ENCODE measurements at places on chromosomes 16 and 17.

DNA sequence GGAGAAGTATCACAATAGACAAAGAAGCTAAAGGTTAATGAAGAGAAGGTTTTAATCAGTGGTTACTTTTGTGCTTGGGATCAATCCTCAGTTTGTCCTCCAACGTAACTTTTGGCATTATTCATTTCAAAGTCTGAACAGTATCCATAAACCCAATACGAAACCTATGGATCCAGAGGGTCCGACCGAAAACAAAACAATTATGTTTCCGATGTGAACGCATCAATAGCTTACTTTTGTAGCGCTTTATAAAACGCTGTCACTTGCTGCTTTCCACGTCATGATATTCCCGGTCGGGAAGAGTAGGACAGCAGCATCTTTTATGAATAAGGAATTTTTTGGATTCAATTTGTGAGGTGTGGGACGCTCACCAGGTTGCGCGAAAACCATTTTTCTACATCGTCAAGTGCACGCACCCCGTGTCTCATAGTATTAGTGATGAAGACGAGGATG, 383.8 kb downstream of the ZFHX3 start:
- no peak for DNase-seq

DNA sequence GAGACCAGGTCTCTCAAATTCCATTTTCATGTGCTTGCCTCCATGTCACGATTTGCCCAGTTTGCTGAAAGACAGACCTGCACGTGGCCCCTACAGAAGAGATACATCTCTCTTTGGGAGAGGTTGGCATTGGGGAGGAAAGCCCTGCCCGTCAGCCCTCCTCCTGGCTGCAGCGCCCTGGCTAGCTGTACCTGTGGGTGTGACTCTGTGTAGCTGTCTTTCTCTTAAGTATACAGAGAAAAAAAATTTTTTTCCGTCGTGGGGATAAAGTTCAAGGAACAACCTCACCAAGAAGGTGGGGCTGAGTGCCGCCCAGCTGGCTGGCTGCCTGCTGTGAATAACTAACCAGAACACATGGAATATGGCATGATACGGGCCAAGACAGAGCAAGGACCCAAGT, 26.5 kb downstream of the TMEM98 start:
- no peak for DNase-seq

DNA sequence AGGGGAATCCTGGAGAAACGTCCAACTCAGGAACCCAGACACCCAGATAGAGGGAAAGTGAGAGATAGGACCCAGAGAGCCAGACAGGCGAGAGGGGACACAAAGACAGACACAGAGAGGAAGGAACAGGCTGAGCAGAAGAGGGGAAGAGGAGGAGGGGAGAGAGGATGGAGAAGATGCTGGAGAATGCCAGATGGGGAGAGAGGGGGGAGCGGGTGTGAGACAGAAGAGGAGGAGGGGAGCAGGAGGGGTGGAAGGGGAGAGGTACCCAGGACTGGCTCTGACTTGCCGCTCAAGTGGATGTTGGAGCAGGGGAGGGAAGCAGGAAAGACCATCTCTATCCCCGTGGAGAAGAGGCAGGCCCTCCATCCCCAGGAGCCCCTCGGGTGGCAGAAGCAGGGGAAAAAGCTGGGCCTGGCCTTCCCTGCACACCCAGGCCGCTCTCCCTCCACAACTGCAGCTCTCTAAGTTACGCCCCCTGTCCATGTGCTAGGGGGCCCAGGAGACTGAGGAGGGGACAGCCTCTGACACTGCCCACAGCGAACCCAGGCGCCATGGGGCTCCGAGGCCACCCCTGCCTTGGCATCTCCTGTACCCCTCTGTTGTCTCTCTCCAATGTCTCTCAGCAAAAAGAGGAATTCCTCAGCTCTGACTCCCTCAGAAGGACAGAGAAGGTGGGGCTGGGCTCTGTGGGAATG, 4.8 kb downstream of the PPP1R9B start:
- no peak for DNase-seq

- DNase-seq: no peak
Observed at GRCh38 chr17:5702951-5703510, 118.7 kb upstream of the NLRP1 start.

DNA sequence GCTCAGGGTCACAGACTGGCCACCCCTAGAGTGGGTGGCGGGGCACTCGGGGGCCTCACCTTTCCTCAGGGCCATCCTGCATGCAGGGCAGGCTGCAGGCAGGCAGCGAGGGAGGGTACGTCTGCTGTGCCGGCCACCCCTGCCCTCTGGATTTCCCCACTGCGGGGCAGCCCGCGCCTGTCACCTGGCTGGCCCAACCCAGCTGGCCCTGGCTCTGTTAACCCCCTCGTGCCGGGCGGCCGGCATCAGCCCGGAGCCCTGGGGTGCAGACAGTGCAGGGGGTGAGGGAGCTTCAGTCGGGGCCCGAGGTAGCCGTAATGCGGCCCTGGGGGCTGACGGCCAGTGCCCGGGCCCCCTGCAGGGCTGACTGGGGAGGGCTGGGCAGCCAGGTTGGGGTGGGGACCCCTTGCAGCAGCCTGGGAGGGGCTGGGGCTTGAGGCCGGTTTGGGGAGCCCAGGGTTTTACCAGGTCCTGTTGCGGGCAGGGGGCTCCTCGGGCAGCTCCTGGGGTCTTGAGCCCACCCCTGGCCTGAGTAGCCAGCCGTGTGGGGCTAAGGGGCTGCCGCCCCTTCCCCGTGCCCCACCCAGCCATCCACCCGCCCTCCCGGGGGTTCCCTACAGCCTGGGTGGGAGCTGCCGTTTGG, at the start of gene IGFALS:
IGFALS (minus strand) TSS at position 128 of the 643 bp plus-strand sequence; CDS start at position 75, 53 bp downstream.
- DNase-seq: no peak

- DNase-seq: no peak
Observed at GRCh38 chr17:49757151-49757777, 6.7 kb downstream of the FAM117A start.

GRCh38 chr16:66968847-66969246, 7.8 kb downstream of the CES3 start:
- no peak for DNase-seq

DNA sequence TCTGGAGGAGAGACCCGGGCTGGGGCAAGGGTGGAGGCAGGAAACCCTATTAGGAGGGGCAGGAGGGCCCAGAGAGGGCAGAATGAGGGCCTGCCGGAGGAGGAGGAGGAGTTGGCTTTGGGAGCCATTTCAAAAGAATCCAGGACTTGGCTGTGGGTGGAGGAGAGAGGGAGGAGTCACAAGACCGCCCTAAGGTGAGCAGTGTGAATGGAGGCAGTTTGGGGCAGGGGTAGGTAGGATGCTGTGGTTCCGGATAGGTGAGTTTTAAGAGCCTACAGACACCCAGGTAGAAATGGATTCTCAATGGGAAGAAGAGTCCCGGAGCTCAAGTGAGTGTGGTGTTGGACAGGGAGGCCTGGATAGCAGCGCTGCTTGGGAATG, 80.3 kb downstream of the ARHGAP23 start:
- no peak for DNase-seq

DNA sequence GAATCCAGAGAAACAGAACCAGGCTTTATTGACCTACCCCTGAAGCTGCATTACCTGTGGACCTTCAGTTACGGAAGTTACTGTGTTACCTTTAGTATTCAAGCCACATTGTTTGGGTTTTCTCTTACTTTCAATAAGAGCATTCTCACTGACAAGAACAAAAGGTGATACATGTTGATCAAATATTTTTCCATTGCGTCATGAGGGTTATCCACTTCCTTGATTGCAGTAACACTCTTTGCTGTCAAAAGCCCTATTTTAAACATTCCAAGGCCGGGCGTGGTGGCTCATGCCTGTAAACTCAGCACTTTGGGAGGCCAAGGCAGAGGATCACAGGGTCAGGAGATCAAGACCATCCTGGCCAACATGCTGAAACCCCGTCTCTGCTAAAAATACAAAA, 28.6 kb upstream of the PAFAH1B1 start:
- DNase-seq: no peak

DNA sequence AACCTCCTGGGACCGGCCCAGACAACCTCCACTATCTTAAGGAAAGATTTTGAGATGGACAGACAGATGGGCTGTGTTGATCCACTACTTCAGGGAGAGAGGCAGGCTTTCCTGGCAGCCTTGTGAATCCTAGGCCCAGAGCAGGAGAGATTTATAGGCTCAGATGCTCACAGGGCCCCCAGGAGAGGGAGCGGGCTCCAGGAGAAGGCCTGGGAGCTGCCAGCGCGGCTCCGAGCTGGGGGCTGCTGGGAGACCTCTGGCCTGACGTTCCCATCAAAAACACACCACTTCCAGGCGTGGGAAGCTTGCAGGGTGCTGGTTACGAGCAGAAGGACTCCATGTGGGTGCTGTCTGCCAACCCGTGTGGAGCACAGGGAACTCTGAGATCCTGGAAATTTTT, 53.2 kb downstream of the MYH11 start:
- DNase-seq: no peak

Measured in NK-92 treated with Interleukin-12 subunit alpha and Interleukin-12 subunit beta, amount 100 ng/mL, for 24 hours (cell line).